ENCODE measurements at places on chromosomes 1 and 21.

GRCh38 chr1:95040032-95040525 is 32.7 kb downstream of the ALG14 start:
- no peak for DNase-seq

- no peak for DNase-seq
These were observed 30.2 kb downstream of the ZZZ3 start for GRCh38 chr1:77652268-77652667.

GRCh38 chr21:19853061-19853460 is 1145.1 kb upstream of the NCAM2 start:
- no peak for DNase-seq

- DNase-seq = no peak
These were observed 119.1 kb upstream of the ADAR start for GRCh38 chr1:154726896-154727753.

GRCh38 chr1:92079441-92079840 is 704 bp upstream of the BTBD8 start:
- DNase-seq = no peak

- DNase-seq = no peak
These were observed 10.2 kb upstream of the CAMK2N1 start for GRCh38 chr1:20496241-20496661.

GRCh38 chr1:216448011-216448510 is 24.8 kb upstream of the USH2A start:
- DNase-seq = no peak

- DNase-seq = peak; percentile 99
These were observed 431 bp upstream of the UBE2Q1 start for GRCh38 chr1:154558720-154559465.

DNA sequence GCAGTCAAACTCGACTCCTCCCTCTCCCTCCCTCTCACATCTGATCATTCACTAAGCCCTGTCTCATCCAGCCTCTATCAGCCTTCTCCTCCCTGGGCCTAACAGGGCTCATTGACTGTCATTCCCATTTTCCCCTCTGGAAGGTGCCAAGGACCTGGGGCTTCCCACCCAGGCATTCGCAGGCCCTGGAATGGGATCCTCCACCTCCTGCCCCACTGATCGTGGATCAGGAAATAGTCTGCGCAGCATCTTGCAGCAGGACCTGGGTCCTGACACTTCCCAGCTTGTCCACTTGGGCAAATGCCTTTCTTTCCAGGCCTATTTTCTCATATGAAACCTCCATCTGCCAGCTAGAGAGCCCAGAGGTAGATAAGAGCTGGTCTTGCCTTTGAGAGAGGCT is 71.2 kb upstream of the ZC3H12A start:
- DNase-seq = no peak

GRCh38 chr1:153355445-153356071 is 2.1 kb upstream of the S100A9 start:
- DNase-seq = no peak

GRCh38 chr1:57309630-57310029 is 114.2 kb downstream of the DAB1 start:
- no peak for DNase-seq

GRCh38 chr1:182446033-182446669 is 3.8 kb upstream of the RGSL1 start:
- DNase-seq = no peak

DNA sequence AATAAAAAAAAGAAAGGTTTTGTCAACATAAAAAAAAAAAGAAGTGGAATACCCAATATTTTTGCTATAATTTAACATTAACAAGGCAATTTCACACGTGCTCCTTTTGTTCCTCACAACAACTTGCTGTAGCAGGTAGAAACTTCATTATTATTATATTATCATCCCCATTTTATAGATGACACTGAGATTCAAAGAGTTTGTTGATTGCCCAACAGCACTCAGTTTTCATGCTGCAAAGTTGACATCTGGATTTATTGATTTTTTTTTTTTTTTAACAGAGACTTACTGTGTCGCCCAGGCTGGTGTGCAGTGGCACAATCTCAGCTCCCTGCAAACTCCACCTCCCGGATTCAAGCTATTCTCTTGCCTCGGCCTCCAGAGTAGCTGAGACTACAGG is 8.9 kb upstream of the ESRRG start:
- DNase-seq = no peak

DNA sequence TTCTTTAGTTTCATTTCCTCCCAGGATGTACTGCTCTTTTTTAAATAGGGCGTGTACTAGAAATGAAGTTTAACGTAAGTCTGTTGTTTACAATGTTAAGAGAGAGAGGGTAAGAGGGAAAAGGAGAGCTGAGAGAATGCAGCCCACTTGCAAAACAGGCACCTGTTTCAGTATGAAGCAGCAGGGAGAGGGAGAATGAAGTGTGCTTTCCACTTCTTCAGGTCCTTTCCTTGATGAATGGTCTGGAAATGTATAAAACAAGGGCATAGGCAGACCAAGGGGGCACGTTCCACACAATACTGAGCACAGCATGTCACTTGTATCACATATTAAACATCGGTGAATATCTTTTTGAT is 2.0 kb downstream of the KCNA3 start:
- no peak for DNase-seq

DNA sequence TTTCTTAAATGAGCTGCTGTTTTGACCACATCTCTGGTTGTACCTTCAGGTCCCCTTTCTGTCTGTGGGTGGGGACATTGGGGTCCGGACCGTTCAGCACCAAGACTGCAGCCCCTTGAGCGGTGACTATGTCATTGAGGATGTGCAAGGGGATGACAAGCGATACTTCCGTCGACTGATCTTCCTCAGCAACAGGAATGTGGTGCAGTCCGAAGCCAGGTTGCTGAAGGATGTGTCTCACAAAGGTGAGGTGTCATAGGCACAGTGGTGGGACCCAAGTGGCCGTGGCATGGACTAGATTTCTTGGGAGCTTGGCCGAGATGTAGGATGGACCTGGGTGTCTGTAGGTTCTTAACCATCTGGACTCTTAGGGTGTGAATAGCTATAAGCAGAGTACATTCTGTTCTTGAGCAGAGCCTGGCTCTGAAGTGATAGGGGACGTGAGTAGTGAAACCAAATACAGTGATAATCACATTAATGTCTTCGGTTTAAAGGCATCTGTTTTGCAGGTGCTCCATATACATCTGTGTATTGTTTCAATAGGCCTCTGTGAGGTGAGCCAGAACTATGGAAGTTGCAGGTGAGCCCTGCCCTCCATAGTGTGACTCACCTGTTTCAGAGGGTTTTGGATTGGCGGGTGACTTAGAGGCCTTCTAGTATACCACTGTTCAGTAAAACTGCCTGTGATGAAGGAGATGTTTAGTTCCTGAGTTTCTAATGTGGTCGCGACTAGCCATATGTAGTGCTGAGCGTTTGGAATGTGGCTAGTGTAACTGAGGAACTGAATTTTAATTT is 6.4 kb downstream of the METTL13 start:
- DNase-seq = no peak

- DNase-seq = no peak
These were observed 709.3 kb downstream of the KCNT2 start for GRCh38 chr1:195898924-195899323.

DNA sequence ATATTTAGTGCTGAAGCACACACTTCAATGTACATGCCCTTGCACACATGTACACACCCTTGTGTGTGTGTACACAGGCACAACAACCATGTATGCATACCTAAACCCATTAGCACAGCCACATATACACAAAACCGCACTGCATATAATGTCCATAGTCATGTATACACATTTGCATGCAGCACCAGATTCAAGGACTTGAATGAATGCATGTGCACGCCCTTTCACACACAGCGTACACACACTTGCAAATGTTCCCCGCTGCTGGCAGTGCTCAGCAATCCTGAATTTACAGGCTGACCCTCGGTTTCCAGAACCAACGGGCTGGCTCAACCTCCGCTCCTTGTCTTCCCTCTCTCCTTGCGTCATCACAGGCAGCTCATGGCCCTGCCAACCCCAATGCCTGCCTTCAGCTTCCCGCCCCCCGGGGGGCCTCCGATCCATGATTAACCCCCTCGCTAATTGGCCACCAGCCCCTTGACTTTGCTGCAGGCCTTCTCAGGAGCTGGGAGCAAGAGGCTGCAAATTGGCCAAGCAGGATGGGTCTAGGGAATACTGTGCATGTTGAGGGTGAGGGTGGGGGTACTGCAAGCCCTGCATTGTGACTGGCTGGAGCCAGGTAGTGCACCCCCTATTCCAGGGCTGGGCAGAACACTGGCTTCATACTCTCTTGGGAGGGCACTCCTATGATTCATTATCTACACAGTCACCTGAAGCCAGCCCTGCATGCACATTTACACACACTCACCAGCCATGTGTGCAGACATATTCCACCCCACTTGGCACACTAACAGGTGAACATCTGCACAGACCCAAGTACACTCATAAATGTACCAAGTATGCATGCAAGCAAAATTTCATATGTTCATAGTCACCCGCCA is 7.9 kb downstream of the GPR3 start:
- no peak for DNase-seq

- peak; percentile 46 for DNase-seq
These were observed 50.0 kb downstream of the TBCE start for GRCh38 chr1:235417086-235417697.

GRCh38 chr1:233277637-233278606 is 17.6 kb downstream of the PCNX2 start:
- no peak for DNase-seq

DNA sequence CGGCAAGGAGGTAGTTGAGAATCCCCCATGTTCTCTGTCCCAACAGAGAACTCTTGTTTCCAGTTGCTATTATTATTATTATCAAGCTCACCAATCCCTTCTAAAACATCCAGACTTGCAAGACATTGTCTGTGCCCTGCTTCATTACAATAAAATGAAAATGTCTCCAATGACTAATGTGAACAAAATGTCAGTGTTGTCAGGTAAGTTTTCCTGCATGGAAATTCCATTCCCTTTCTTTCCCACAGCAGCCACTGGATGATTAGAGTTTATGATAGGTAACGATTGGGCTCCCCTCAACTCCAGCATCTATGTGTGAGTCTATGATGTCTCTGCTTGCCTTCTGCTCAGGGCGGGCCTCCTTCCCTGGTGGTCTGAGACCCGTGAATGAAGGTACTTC is 8.9 kb upstream of the DYRK1A start:
- no peak for DNase-seq

- peak; percentile 47 for DNase-seq
These were observed 7.6 kb downstream of the EFHD2 start for GRCh38 chr1:15417059-15417934.

DNA sequence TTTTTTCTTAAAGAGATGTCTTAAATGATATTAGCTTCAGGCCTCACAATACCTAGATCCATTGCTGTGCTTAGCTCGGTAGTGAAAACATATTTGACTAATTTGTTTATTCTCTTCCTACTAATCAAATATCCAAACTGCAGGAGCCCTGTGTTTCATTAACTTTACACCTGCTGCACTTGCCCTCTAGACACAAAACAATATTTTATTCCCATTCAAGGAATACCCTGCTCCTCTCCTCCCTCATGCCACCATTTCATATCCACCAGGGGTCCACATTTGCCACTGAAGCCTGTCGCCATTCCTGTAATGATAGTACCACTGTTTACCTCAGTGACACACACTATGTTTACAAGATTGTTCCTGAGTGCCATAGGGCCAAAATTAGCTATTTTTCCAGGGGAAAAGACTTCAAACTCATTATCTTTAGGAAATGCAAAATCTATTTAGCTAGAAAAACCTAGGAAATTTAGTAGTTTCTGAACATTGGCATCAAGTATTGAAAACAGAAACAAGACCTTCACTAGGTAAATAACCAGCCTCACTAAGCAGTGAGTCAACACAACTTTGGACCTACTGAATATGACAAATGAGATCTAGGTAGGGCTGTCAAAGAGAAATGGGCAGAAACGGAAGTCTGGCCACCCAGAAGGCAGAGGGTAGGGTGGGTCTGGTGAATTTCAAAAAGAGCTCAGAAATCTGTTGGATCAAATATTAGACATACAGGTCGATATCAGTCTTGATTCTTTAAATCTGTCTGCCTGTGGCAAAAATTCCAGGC is 134.6 kb upstream of the KCNK1 start:
- DNase-seq = no peak

DNA sequence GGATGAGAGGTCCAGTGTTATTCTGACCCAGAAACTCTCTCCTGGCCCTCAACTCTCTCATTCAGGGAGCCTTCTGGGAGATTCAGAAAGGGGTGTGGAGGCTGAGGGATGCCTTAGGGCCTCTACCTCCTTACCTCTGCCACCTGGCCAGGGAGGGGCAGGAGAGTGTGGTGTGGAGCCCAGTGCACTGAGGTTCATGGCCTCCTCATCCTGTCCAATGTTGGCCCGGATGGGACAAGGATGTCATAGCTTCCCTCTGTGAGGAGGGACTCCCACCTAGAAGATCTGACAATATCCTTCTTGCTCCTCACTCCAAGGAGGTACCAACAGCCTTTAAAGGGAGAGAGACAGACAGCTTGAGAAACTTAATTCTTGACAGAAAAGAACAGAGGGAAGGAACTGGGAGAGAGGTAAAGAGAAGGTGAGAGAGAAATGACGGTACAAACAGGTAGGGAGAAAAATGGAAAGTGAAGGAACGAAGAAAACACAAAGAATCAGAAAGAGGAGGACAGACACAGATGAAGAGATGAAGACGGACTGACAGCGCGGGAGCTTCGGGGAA is 779 bp downstream of the BEND5 start:
- no peak for DNase-seq

All from stimulated activated CD8-positive, alpha-beta memory T cell treated with anti-CD3 and anti-CD28 coated beads, Interleukin-4, amount 100 ng/mL, for 4 hours (primary cell).